ENCODE measurements at places on chromosomes 12 and 14. TPM values are rescaled to one million over a fixed set of nuclear protein-coding genes. Genes with fewer than 3 reads are reported as not detected.

SLC39A5 gene
- not detected for total RNA-seq

PIWIL1 gene
- total RNA-seq, result not detected

PLEKHG7 gene
- total RNA-seq, result not detected

LIN7A gene
- total RNA-seq, result 0.20 TPM

All from lung microvascular endothelial cell (primary cell).